Fibroblast of mammary gland (primary cell): ENCODE measurements at places on chromosomes 16 and 17.

DNA sequence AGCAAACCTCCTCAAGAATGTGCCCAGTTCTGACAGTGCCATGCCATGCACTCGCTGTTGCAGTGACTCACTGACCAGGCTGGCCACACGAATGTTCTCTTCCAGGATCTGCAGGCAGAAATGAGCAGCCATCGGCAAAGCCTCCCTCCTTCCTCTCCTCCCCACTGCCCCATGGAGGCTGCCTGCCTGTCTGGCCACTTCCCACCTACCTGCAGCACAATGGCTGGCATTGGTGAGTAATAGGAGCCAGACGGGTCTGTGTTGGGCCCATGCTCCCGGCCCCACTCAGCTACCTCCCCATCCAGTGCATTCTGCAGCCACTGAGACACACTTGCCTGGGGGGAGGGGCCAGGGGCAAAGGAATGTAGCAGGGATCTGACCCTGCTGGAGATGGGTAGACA lies 2.8 kb upstream of the MATCAP1 start:
- DNase-seq, result no peak

GRCh38 chr16:77732241-77732946 lies 10.1 kb downstream of the NUDT7 start:
- peak; percentile 82 for DNase-seq

DNA sequence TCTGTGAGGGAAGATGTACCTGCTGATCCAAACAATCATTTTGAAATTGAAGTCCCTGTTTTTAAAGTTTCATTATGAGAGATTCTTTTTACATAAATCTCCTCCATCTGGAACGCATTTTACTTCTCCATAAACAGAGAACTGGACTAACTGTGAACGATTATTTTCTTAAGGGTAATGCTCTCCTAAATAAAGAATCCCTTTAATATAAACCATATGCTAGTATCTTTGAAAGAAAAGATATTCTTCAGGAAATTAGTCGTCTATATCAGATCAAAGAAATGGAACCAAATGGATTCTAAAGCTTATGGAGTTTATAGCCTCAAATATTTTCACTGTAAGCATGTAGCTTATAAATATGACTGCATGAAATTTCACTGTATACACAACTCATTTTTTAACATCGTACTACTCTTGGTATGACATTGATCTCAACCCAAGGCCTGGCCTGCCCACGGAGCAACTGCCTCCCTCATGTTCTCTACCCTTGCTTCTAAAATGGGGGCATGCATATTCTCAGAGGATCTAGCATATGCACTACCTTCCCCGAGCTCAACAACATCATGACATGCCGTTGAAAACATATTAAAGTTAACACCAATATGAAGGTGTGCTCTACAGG lies 66.4 kb downstream of the MYH10 start:
- peak; percentile 62 for DNase-seq

DNA sequence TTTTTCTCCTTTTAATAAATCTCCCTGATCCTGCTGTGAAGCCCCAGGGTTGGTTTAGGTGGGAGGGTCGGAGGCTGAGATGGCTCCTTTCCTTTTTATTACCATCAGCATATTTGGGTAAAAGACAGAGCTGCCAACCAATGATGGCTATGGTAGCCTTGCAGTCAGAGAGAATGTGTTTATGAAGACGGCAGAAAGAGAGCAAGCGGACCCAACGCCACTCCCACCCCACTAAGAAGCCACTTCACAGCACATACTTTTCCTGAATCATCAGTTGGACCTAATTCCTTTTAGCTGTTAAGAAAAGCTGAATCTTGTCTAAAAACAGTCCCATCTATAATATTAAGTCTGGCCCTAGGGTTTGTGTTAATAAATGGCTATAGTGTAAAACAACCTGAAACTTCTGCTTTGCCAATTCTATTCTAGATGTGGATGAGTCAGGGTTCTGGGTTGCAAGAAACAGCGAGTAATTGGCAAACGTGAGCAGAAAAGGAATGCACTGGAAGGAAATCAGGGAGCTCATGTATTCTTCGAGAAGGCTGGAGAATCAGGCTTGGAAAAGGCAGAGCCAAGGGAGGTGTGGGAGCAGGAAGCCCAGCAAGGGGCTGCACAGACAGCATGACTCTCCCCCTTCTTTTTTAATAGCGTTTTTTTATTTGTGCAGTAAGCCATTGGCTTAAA lies 34.0 kb upstream of the PRKCA start:
- DNase-seq, result peak; percentile 86

GRCh38 chr17:38461683-38462082 lies 33.4 kb downstream of the ARHGAP23 start:
- DNase-seq, result no peak

GRCh38 chr17:48629411-48629759 lies 3.2 kb upstream of the HOXB9 start:
- DNase-seq, result no peak

DNA sequence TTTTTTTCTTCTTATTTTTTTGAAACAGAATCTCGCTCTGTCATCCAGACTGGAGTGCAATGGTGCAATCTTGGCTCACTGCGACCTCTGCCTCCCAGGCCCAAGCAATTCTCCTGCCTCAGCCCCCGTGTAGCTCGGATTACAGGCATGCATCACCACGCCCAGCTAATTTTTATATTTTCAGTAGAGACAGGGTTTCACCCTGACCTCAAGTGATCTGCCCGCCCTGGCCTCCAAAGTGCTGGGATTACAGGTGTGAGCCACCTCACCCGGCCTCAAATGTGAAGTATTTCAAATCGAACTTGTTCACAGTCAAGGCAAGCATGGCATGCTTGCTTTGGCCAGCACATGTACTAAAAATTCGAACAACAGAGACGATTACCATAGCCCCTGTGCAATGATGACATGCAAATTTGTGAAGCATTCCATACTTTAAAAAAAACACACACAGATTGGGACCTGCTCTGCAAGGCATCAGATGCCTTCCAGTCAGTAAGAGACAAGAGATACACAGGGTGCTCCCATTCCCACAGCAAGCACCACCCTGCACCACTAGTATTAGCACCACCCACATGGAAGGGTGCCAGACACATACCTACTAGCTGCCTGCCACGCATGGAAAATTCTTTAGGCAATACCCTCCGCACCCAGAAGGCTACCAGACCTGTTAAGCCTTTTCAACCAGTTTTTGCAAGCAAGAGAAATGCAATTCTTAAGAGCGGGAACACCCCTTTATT lies 47.2 kb downstream of the ANKRD11 start:
- peak; percentile 74 for DNase-seq

DNA sequence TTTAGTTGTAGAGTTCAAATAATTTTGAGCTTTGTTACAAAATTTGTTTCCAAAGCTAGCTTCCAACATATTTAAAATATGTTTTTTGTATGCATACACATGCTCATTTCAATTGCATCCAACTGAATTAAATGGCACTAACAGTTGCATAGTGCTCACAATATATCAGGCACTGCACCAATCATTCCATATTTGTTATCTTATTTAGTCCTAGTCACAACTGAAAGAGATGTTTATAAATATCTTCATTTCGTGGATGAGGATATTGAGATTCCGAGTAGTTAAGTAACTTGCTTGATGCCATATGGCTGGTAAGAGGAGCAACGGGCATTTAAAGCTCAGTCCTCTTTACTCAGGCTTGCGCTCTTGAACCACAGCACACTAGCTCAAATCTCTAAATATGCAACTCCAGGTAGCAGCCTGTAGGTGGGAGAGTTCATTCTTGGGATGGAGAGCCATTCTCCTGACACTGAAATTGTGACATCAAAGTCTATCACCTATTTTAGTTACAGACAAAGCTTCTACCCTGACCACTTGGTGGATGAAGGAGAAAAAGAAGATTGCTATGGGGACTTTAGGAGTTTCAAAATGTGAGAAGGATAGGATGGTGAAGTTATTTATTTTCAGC lies 118.0 kb upstream of the CA10 start:
- no peak for DNase-seq

DNA sequence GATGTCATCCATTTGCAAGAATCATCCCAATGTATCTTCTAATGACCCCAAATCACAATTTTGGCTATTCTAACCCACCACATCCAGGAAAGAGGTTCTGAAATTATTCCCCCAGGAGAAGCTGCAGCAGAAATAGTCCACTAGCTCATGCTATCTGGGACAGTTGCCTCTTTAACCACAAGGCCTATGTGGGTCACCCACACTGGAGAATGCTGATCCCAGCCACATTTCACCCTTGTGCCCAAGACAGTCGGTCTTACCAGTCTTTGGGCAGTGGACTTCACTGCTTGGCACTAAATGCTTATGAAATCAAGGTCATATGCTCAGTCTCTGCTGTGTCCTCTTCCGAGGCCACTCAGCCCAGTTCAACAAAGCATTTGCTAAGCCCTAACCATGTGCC lies 27.0 kb downstream of the ABCC12 start:
- no peak for DNase-seq

GRCh38 chr17:28526381-28526780 lies 20.2 kb downstream of the FOXN1 start:
- no peak for DNase-seq

GRCh38 chr17:65771704-65772103 lies 210.3 kb upstream of the AXIN2 start:
- no peak for DNase-seq
